ENCODE measurements at places on chromosomes 5 and 9. TPM values are rescaled to one million over a fixed set of nuclear protein-coding genes. Genes with fewer than 3 reads are reported as not detected.

The SPATA31D1 gene
- not detected for total RNA-seq

The MFAP3 gene
- total RNA-seq, result 24.1 TPM

DNA sequence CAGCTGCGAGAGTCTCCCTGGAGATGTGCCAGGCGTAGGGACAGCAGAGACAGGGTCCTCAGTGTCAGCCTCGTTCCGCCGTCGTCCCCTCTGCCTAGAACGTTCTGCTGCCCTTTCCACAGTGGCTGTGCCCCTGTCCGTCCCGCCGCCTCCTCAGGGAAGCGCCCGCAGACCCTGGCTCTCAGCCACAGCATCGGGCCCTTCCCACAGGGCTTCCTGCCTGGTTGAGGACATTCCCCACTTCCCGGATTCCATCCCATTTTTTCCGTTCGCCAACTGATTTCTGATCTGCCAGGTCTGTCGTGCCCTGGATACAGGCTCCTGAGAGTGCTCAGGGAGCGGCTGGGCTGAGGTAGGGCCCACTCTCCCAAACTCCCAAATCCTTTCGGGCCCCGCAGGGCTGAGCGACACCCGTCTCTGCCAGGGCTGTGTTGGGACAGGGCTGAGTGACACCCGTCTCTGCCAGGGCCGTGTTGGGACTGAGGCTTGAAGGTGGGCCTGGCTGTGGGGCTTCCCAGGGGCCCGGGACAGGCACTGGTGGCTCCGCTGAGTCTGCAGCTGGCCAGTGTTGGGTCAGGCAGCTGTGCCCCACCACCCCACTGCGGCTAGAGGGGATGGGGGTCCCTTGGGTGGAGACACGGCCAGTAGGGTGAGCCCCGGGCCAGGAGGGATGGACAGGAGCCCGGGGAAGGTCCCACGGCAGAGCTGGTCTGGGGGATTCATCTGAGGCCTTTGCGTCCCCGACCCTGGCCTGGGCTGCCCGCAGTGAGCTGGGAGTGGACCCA lies 15.9 kb downstream of the DNLZ start:
- H3K27ac ChIP-seq, result no peak overlapping the region
- H3K4me1 ChIP-seq, result peaks cover 20% of the 10 kb centered on the region
- no peak for DNase-seq
- H3K4me3 ChIP-seq, result no peak overlapping the region
- no peaks in the 10 kb centered on the region for H3K27me3 ChIP-seq

DNA sequence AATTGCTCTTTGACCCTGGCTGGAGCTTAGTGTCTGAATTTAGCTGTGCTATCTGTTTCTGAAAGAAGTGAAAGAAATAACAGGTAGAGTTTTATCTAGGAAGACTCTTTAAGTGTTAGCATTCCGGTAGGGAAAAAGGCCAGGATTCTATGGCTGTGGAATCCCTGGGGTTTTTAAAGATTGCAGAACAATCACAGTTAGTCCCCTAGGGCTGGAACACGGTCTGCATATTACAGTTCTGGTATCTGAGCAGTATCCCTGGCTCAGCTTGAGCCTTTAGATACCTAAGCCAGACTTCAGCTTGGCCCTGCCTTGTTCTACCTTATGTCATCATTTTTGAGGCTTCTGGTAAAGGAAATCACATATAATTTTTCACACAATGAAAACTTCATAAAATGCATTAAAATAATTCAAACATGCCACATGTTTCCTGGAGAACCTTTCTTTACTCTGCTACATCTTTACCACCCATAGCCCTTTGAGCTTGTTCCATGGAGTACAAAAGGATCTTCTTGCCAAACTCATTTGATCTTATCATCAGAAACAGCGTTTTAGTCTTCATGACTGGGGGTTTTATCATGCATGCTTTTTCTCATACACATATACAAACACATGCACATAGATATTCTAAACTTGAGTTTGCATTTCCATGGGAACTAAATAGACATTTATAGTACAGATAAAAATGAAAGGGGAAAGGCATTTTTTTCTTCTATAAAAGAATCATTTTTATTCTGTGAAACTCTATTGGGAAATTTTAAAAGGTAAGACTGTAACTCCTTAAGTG lies 410.8 kb downstream of the CETN3 start:
- no peak overlapping the region for H3K4me3 ChIP-seq
- peaks cover 26% of the 10 kb centered on the region for H3K4me1 ChIP-seq
- H3K36me3 ChIP-seq, result no peaks in the 10 kb centered on the region
- DNase-seq, result peak; percentile 4
- H3K27me3 ChIP-seq, result no peaks in the 10 kb centered on the region

GRCh38 chr5:91141642-91142041 lies 241.5 kb downstream of the ARRDC3 start:
- peaks cover 7% of the 10 kb centered on the region for H3K4me1 ChIP-seq
- no peaks in the 10 kb centered on the region for H3K36me3 ChIP-seq
- DNase-seq, result no peak
- no peak overlapping the region for H3K4me3 ChIP-seq

- H3K4me3 ChIP-seq, result no peak overlapping the region
- no peaks in the 10 kb centered on the region for H3K4me1 ChIP-seq
- H3K27ac ChIP-seq, result no peak overlapping the region
- H3K27me3 ChIP-seq, result no peaks in the 10 kb centered on the region
Measured at GRCh38 chr5:59615272-59615671, 278.3 kb downstream of the PDE4D start.

- H3K36me3 ChIP-seq, result no peaks in the 10 kb centered on the region
- H3K4me1 ChIP-seq, result peaks cover 50% of the 10 kb centered on the region
- peak overlapping the region; percentile 47 for H3K27ac ChIP-seq
- H3K27me3 ChIP-seq, result no peaks in the 10 kb centered on the region
- no peak overlapping the region for H3K4me3 ChIP-seq
Measured at GRCh38 chr9:131704141-131704983, 35.5 kb downstream of the RAPGEF1 start.

DNA sequence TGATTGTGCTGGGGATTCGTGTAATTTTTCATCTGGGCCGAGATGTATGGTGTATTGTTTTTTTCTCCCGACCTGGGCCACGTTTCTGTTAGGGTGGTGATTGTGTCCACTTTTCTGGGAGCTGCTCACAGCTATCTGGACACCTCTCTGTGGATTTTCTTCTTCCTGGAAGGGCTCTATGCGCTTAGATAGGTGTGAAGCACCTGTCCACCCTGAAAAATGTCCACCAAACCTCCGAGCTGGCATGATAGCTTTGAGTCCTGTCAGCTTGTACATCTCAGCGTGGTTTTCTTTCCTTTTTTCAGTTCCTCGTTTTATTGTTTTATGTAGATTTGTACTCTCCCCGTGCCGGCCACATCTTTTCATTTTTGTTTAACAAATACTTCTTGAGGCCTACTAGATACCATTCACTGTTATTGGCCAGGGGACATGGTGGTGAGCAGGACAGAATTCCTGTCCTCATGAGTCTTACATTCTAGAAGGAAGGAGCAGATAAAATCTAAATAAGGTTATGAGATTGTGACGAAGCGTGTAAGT lies 1.1 kb downstream of the UGCG start:
- no peak for DNase-seq
- H3K4me1 ChIP-seq, result peaks cover 32% of the 10 kb centered on the region
- H3K27me3 ChIP-seq, result no peaks in the 10 kb centered on the region
- H3K4me3 ChIP-seq, result peak overlapping the region; percentile 78

Measured in Caco-2 (cell line).